ENCODE measurements at places on chromosomes 4 and X.

DNA sequence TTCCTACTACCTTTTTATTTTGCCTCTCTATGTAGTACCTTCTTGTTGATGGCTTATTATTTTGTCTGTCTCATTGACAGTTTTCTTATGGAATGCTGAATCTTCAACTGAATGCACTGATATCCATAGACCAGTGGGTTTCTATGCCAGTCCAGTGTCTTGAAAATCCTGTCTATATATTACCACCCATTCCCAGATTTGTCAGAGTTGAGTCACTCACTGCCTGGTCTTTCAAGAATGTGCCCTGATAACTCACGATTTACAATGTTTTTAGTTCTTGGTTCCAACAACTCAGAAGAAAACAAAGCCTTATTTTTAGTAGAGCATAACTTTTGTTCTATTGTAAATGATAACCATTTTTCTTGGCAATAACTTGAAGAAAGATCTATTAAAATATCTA, 606.0 kb upstream of the PITX2 start:
- DNase-seq = no peak

- DNase-seq = no peak
Measured at GRCh38 chr4:67897686-67898085, 13.9 kb upstream of the TMPRSS11D start.

DNA sequence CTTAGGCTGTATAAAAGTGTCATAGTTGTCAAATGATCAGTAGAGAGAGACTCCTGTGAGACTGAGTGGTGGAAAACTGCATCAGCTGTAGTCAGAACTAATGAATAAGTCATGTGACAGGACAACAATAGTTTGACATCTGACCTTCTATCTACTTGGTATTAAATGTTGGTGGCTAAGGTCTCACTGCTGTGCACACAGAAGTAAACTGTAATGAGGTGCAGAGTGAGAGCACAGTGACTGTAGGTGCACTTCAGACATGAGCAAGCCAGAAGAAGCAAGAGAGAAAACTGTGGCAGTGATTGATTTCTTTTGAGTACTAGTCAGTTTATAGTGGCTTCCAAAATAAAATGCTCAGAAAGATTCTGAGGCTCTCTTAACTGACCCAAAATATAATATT, 803.6 kb downstream of the RAPGEF2 start:
- no peak for DNase-seq

GRCh38 chr4:71923070-71923469, 108.7 kb upstream of the NPFFR2 start:
- DNase-seq = no peak

DNA sequence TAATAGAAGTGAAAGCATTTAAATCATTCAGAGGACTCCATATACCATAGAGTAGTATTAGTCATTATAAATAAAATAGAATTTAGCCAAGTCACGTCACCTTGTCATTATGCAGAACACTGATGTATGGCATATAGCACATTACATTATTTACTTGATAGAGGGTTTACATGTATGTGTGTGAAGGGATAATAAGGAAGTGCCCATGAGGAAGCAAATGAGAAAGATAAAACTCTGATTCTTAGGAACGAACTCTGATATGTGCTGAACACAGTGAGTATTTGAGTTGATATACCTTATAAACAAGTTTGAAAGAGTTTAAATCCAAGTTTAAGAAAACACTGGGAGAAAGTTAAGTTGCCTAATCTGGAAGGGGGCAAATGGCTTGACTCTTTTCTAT, 160.5 kb upstream of the NDST3 start:
- no peak for DNase-seq

GRCh38 chrX:148611993-148612392, 111.6 kb downstream of the AFF2 start:
- no peak for DNase-seq

- DNase-seq = no peak
Measured at GRCh38 chr4:125397226-125397625, 82.5 kb downstream of the FAT4 start.

GRCh38 chrX:49993661-49994060, 71.3 kb downstream of the CLCN5 start:
- DNase-seq = no peak

- no peak for DNase-seq
Measured at GRCh38 chr4:94115687-94116086, 92.0 kb upstream of the SMARCAD1 start.

DNA sequence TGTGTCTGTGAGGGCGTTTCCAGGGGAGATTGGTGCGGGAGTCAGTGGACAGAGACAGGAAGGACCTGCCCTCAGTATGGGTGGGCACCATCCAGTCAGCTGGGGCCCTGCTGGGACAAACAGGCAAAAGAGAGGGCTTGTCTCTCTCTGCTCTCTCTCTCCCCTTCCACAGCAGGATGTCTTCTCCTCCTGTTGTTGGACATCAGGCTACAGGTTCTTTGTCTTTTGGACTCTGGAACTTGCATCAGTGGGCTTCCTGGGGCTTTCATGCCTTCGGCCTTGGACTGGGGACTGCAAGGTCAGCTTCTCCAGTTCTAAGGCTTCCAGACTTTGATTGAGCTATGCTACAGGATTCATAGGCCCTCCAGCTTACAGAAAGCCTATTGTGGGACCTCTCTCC, 59.6 kb downstream of the ADGRA3 start:
- DNase-seq = no peak

GRCh38 chr4:85806334-85806733, 331.4 kb downstream of the ARHGAP24 start:
- no peak for DNase-seq

GRCh38 chr4:17142232-17142711, 243.8 kb upstream of the LDB2 start:
- DNase-seq = no peak

DNA sequence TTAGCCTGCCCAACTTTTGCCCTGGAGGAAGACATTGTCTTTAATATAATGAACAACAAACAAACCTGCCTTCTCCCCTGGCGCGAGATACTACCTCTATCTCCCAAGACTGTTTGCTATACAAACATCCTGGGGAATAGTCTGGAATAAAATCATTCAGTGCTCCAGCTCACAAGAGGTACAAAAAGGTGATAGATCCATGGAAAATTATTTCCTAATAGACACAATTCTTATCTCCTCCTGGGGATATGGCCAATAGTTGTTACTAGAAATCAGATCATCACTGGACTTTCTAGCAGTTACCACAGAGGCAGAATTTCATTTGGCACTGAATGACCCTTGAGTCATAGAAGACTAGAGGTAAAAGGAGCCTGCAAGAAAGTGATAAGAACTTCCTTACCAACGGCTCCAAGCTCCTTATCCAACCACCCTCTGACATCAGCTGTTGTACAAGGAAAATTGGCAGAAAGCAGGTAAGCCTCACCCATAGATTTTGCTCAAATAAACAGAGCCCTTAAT, 38.1 kb downstream of the MID1 start:
- no peak for DNase-seq

GRCh38 chr4:87557348-87557747, 28.2 kb upstream of the SPARCL1 start:
- DNase-seq = no peak

DNA sequence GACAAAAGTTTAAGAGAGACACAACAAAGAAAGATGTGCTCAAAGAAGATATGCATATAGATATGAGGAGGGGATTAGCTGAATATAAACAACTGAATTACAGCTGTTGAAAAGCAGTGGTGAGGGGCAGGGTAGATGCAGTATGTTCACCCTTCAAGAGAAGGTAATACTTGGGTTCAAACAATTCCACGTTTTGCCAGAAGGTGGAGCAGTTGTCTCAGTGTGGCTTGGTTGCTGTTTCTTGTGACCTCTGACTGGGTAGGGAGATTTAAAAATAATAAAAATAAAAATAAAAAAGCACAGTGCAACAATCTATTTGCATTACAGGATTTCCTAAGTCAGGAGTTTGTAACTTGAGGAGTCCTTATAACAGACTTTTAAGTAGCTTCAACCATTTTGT, 23.3 kb downstream of the PHOX2B start:
- no peak for DNase-seq

DNA sequence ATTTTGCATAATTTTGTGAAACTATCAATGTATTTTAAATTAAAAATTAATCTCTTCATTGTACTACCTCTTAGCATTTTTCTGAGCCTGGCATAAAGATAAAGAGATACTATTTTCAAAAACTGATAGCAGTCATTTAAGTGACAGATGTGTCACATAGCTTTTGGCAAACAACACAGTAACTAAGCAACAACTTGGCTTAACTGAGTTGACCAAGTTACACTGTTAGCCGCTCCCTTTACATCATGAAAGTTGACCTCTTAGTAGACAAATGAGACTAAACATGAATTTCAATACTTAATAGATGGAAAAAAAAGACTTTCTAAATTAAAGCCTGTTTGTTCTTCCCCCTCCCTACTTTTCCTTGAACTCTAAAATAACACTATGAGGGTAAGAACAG, 62.0 kb downstream of the ATP8A1 start:
- DNase-seq = no peak

GRCh38 chr4:120084327-120084726, 17.7 kb upstream of the MAD2L1 start:
- DNase-seq = no peak

- no peak for DNase-seq
Measured at GRCh38 chr4:25861951-25862410, 807 bp downstream of the SEL1L3 start.

Data from tibial nerve (tissue), 4 donors.